ENCODE measurements at places on chromosomes 2 and 18.

GRCh38 chr2:201349601-201350000, 7.5 kb downstream of the FLACC1 start:
- DNase-seq: no peak

DNA sequence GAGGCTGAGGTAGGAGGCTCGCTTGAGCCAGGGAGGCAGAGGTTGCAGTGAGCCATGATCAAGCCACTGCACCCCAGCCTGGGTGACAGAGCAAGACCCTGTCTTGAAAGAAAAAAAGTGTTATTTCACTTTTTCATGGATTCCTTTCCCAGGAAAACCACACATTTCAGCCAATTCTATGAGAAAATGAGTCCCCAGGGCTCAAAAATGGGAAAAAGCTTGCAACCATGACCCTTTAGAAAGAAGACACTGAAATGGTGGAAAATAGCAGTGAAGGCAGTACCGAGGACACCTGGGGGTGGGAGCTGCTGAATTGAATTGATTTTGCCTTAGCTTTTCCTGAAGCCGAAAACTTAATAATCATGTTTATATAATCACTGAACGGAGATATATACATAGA, 284.2 kb upstream of the HDAC4 start:
- no peak for DNase-seq

GRCh38 chr2:204074456-204074855, 137.9 kb downstream of the ICOS start:
- DNase-seq: no peak

GRCh38 chr2:99619151-99619550, 129.3 kb upstream of the REV1 start:
- no peak for DNase-seq

DNA sequence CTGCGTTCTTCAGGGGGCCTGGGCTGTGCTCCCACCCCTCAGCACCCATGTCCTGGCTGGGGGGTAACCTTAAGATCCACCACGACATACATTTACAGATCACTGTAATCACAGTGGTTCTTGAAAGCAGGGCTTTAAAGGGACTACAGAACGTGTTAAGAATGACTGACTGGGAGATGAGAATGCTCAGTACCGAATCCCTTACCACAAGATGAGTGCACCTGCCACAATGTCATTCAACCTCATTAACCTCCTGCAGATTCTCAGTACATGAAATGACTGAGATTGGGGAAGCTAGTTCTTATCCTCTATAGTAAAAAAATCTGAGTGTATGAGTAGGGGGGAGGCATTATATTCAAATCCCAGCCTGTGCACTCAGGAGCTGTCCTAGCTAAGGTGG, 10.5 kb upstream of the PIEZO2 start:
- DNase-seq: no peak

DNA sequence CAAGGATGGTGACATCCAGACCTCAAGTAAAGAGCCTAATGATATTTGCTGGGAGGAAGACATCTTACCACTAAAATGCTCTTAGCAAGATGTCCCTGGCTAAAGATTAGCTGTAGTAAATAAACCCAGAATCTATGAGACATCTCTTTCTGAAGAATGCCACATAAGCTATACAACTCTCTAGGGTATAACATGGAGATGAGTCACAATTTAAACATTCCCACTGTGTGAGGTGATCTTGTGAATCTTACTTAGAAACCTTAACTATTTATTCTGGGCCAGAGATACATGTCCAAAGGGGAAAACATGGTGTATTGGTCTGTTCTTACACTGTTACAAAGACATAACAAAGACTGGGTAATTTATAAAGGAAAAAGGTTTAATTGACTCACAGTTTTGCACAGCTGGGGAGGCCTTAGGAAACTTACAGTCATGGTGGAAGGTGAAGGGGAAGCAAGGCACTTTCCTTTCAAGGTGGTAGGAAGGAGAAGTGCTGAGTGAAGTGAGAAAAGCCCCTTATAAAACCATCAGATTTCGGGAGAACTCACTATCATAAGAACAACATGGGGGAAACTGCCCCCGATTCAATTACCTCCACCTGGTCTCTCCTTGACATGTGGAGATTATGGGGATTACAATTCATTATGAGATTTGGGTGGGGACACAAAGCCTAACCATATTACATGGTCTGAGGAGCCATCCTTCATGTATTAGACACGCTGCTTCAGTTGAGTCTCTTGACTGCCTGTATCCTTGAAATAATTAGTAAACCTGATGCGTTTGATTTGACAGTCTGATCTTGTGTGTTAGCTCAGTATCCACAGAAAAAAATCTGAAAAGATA, 17.1 kb downstream of the KRCC1 start:
- DNase-seq: no peak

- no peak for DNase-seq
These were observed 122.0 kb upstream of the ST6GAL2 start for GRCh38 chr2:107007927-107008326.

DNA sequence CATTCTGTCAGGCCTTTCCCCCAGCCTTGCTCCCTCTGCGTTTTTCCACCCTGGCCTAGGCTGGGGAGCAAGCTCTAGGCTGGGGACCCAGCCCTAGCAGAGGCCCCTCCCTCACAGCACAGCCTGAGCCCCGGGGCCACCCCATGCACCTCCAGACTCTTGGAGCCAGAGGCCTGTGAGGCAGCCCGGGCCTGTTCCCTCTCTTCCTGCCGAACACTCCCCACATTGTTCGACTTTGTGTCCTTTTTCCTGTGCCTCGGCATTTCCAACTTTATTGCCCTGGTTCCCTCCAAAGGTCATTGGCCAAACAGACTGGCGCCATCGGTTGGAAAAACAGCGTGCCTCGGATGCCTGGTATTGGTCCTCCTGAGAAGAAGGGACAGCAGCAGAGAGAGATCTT, 79.7 kb downstream of the HS1BP3 start:
- DNase-seq: no peak

GRCh38 chr18:62957885-62958472, 242.6 kb downstream of the PHLPP1 start:
- peak; percentile 32 for DNase-seq

DNA sequence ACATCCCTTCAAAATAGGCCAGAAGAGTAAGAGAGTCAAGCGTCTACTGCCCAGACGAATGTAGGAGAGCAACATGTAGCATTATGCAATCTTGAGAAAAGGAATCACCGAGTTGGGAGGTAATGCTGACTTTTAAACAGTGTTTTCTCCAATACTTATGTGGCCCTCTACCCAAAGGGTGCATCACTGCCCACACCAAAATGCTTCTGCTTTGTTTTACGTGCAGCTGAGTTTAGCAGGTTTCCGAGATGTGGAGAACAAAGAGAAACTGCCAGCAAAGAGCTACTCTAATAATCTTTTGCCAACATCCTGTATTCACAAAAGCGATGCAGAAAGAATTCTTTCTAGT, 63.4 kb upstream of the ZEB2 start:
- DNase-seq: no peak

DNA sequence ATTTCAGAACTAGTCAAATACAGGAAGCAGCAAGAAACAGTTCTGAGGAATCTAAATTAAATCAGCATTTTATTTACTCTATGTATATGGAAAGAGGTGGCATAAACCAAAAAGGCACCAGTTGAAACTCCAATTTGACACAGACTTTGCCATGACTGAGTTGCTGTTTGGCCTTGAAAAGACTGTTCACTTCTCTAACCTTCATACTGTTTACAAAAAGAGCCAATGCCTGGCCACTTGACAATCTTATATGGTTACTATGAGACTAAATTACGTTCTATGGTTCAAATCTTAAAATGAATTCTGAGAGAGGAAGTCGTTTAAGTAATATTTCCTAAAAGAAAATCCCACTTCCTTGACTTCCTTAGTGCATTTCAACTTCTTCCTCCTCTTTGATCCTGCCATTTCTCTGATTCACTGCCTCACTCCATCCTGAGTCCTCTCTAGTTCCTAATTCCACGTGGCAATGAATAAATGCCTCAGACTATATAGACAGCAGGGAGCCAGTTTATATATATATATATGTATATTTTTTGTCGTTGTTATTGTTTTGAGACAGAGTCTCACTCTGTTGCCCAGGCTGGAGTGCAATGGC, 13.2 kb downstream of the CEP76 start:
- DNase-seq: no peak

- DNase-seq: no peak
These were observed 32.2 kb downstream of the NHEJ1 start for GRCh38 chr2:219128396-219128795.

GRCh38 chr18:75818383-75818782, 390.9 kb upstream of the SMIM21 start:
- no peak for DNase-seq

DNA sequence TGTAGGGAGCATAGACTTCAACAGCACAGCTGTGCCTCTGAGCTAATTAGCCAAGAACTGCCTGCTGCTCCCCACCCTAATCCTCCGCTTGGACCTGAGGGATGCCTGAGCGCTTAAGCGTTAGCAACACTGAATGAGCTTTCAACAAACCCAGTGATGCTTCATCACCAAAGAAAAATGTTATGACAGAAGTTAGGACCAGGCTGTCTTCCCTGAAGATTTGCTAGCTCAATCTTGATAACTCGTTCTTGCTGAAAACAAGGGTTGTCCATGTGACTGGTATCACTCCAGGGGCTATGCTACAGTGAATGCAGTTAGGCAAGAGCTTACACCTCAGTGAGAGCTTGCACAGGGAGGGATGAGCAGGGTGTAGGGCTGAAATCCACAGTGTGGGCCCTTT, 190.7 kb upstream of the SIX2 start:
- no peak for DNase-seq

DNA sequence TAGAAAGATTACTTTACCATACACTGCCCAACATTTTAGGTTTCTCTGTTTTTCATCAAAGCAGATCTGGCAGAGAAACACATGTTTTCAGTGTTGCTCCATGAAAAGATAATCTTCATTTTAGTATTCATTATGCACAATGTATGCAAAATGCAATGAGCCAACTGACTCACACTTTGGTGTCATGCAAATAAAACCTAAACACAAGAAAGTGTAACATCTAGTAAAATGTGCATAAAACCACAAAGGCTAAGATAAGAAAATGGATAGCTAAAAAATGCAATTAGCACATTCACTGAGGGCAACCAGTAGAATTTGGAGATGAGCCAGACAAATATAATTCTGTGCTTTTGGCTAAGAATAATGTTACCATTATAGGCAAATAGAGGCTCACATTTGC, 203.5 kb upstream of the UBE2E3 start:
- DNase-seq: no peak

DNA sequence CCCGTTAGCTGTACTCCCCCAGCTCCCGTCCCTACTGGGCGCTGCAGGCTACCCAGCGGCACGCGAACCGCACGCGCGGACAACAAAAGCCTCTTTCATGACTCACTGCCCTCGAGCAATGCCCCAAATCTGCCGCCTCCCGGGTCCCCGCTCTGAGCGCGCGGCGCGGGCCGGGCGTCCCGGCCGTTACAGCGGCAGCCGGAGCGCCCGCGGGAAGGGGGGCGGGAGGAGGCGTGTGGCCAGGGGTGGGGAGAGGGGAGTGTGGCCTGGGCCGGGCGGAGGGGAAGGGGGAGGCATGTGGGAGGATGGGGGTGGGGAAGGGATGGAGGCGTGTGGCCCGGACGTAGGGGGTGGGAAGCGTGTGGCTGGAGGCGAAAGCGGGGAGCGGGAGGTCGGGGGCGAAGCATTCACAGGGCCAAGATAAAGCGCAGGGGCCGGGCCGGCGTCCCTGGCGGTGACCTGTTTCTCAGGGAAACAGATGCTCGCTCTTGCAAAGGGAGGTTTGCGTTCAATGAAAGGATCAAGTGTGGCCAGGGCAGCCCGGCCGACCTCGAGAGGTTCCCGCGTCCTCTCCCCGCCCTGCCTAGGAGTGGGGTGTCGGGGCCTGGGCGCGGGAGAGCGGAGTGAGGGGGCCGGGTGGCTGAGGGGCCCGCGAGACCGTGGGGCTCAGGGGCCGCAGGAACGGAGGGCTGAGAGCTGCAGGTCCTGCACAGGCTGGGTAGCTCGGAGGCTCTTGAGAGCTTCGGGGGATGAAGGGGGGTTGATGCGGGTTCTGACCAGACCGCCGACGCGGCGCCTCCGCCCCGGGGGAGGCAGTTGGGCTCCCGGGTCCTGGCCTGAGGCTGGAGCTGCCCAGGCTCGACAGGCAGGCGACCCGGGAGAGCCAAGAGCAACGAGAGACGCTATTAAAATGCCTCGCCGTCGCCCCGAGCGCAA, 3.5 kb upstream of the NEUROD1 start:
- no peak for DNase-seq

- DNase-seq: no peak
These were observed 98.4 kb downstream of the SCG2 start for GRCh38 chr2:223503746-223504145.

GRCh38 chr2:201707753-201708152, 9.3 kb upstream of the MPP4 start:
- no peak for DNase-seq

- no peak for DNase-seq
These were observed 642.6 kb downstream of the RNF144A start for GRCh38 chr2:7559791-7560190.

DNA sequence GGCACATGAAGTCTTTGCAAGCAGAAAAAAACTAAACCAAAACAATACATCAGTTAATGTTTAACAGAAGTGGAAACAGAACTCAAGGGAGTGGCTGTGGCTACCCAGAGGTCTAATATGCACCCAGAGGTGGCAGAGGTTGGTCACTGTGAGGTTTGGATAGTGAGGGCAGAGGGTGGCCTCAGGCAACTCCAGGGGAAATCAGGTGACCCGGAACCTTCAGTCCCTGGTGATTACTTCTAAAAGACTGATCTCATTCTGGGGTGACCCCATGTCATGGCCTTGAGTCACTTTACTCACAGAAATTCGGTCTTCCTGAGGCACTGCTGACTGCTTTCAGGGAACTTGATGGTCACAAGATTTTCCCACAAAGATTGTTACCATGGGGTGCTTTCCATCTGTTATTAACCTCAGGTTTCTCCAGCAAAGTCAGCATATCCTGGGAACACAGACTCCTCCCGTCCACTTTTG, 99.4 kb downstream of the TMEM17 start:
- no peak for DNase-seq

DNA sequence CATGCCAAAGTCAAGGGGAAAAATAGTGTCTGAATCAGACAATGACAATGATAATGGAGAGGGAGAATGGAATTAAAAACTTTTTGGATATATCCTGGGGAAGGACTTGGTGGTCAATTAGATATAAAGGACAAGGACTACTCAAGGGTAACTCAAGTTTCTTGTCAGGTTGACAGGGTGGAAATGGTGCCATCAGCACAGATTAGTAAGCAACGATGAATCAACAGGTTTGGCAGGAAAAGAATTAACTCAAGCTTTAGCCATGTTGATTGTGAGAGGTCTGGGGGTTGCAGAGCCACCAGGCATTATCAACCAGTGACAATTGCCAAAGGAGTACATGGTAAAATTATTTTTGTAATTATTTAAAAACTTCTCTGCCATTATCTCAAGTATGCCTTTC, 35.8 kb upstream of the SPATS2L start:
- no peak for DNase-seq

DNA sequence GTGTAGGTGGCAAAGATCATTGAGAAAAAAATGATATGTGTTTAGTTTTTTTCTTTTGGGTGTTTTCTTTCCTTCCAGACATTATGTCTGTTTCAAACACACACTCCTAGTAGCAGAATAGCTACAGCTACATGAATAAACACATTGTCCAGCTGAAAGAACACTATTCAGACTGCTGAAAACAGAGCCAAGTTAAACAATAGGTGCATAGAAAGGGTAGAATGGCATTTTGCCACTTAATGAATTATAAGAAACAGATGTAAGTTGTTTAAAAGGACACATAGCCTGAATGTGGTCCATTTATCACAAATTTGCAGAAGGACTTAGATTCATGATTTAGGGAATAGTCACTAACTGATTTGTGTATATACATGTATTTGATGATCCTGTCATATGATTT, 20.1 kb downstream of the CTLA4 start:
- no peak for DNase-seq
